ENCODE measurements at places on chromosomes 7 and 10.

- DNase-seq: no peak
Measured at GRCh38 chr7:94888551-94888950, 18.8 kb upstream of the PPP1R9A start.

- no peak for DNase-seq
Measured at GRCh38 chr10:43923328-43923727, 274.6 kb upstream of the ZNF32 start.

GRCh38 chr7:74014931-74015330, 13.0 kb upstream of the ELN start:
- no peak for DNase-seq

GRCh38 chr10:79224263-79224949, 122.9 kb upstream of the PPIF start:
- DNase-seq: no peak

DNA sequence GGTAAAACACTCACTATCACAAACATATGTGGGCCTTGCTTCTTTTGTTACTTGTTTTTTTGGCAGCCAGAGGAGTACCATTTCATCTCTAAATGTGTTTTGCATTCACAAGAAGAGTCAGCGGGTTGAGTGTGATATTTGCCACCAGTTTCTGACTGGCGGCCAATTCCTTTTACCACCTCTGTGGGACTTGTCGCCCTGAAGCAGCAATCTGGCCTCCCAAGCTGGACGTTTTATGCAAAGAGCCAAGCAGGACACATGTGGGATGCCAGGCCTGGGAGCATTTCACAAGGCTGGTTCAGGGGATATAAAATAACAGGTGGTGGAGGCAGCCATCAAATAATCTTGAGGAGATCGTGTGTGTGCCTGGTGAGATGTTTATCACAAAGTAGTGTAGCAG, 61.8 kb upstream of the TRIL start:
- no peak for DNase-seq
